ENCODE measurements at places on chromosomes 6 and 20. TPM values are rescaled to one million over a fixed set of nuclear protein-coding genes. Genes with fewer than 3 reads are reported as not detected.

SLC12A5 gene
- total RNA-seq: 14.8 TPM

CLVS2 gene
- total RNA-seq: not detected

SDC4 gene
- 136 TPM for total RNA-seq

SEL1L2 gene
- total RNA-seq: not detected

SRMS gene
- total RNA-seq: not detected

THBS2 gene
- total RNA-seq: not detected

DDR1 gene
- 57.5 TPM for total RNA-seq
